ENCODE measurements at places on chromosomes 7 and 10.

DNA sequence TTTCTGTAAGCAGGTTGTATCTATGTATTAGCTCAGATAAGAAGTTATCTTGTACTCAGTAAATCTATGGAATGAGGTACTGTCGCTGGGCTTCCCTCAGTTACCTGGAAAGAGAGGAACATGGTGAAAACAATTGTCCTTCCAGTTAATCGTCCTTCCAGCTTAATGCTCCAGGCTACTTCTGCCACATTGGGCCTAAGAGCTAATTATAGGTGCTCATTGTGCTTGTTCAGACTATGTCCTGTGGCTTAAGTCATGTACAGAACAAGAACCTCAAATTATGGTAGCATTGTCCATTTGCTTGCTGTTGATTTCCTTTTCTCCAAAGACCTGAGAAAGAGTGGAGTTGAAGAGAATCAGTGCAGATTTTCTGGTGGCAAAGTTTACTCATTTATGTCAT, 86.1 kb upstream of the MBL2 start:
- H3K27me3 ChIP-seq: no peaks in the 10 kb centered on the region
- H3K36me3 ChIP-seq: no peaks in the 10 kb centered on the region
- H3K4me1 ChIP-seq: no peaks in the 10 kb centered on the region
- H3K4me3 ChIP-seq: no peak overlapping the region
- DNase-seq: no peak
- no peak overlapping the region for H3K27ac ChIP-seq

GRCh38 chr10:30656233-30656632, 26.7 kb upstream of the LYZL2 start:
- H3K27me3 ChIP-seq: no peaks in the 10 kb centered on the region
- H3K4me1 ChIP-seq: no peaks in the 10 kb centered on the region
- H3K36me3 ChIP-seq: no peaks in the 10 kb centered on the region

- no peaks in the 10 kb centered on the region for H3K4me1 ChIP-seq
- H3K27me3 ChIP-seq: no peaks in the 10 kb centered on the region
- DNase-seq: no peak
- no peak overlapping the region for H3K4me3 ChIP-seq
Observed at GRCh38 chr7:158097106-158097452, 490.5 kb downstream of the PTPRN2 start.

DNA sequence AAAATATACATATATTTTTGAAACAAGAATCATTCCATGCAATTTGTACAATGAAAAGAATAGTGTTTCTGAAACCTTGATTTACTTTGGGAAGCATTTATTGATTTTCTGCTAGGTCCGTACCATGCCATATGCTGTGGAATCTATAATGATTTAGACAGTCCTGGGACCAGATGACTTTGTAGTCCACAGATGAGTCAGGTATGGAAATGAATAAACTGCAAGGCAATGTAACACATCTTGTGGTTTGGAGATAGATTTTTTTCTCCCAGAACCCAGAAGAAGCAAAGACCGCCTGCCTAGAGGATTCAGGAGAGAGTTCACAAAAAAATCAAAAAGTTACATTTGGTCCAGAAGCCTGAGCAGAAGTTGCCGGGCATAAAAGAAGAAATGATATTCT, 190.4 kb downstream of the GPR37 start:
- no peaks in the 10 kb centered on the region for H3K27me3 ChIP-seq
- no peak overlapping the region for H3K27ac ChIP-seq
- H3K4me3 ChIP-seq: no peak overlapping the region
- DNase-seq: no peak
- H3K4me1 ChIP-seq: no peaks in the 10 kb centered on the region
- no peaks in the 10 kb centered on the region for H3K36me3 ChIP-seq

Data from adrenal gland (tissue), 19 donors.